A549 (cell line): ENCODE measurements at places on chromosomes 3 and 15.

- DNase-seq: no peak
Measured at GRCh38 chr15:60272623-60273022, 125.2 kb downstream of the ANXA2 start.

DNA sequence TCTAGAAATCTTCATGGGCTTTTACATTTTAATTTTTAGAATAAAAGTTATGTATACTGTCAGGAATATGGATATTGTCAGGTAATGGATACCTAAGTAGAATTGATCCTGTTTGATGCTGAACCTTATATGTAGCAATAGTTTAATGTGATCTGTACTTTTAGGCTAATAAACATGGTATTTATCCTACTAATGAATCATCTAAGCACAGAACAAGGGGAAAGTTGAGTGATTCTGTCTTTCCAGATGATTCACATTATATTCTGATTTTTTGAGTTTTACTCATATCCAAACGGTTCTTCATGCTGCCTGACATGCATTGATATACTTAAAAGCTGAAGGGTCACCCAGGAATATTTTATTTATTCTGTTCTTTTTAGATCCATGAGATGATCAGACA, 34.5 kb downstream of the FANCI start:
- DNase-seq: no peak

DNA sequence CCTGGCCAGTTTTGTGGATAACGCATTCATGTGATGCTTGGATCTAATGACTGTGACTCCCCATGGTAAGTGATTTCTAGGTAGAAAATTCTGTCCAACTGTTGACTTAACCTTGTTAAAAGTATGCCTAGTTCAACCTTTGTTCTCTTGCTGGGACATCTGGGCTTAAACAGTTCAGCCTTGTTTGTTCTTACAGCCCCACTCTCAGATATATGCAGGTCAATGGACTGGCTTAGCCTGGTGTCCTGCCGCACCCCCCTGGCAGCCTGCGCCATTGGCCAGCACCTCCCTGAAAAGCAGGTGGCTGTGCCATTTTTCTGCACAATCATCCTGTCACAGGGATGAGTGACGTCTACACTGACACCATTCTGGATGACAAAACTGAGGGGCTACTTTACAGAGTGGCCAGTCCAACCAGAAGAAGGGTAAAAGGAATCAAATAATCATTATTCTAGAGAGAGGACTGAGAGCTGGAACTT, 244.7 kb upstream of the ONECUT1 start:
- no peak for DNase-seq

DNA sequence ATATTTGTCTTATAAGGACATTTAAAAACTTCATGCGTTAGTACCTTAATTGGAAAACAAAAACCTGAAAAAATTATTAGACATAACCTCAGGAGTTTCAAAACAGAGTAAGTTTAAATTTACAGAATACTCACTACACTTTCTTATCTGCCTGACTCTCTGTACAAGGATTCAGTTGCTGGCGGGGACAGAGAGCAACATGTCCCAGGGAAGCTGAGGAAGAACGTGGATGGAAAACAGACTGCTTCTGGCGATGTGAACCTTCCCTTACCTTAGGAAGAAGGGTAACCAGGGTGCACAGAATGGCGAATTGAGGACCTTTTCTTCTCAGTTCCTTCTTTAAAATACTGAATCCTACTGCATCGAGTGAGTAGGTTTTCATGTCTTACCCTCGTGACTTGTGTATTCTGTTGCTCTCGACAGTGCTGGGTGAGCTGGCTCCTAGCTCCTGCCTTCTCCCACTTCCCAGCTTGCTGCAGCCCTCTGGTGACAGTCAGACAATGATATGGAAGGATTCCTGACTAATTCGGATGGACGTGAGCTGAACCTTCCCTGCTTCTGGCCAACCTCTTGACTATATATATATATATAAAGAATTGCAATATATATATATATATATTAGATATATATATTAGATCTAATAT, 178.2 kb downstream of the PDZRN3 start:
- no peak for DNase-seq

DNA sequence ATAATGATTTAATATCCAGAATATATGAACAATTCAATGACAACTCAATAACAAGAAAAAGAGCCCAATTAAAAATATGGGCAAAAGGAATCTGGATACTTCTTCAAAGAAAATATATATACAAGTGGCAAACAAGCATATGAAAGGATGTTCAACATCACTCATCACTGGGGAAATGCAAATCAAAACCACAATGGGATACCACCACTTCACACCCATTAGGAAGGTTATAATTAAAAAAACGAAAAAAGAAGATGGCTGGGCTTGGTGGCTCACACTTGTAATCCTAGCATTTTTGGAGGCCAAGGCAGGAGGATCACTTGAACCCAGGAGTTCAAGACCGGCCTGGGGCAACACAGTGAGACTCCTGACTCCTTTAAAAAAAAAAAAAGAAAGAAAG, 4.1 kb downstream of the CCDC12 start:
- DNase-seq: no peak
